NCI-H446 treated with DMSO at 0.1 percent for 48 hours (cell line): ENCODE measurements at places on chromosomes 2 and 18.

DNA sequence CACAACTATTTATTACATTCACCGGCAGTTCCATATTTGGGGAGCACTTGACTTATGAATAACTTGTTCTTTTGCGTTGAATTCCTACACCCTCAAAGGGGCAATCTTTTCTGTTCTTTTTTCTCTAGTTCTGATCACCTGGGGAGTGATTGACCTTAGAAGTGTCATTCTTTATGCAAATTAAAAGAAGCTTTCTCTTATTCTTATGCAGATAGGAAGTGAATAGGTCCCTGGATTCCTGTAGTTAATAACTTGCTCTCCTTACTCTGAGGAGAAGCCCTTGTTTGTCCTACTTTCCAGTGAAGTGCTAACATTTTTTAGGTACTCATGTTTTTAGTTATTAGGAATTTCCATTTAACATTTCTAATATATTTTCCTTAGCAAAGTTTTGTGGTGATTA lies 569.8 kb upstream of the LRRTM1 start:
- no peak for DNase-seq

DNA sequence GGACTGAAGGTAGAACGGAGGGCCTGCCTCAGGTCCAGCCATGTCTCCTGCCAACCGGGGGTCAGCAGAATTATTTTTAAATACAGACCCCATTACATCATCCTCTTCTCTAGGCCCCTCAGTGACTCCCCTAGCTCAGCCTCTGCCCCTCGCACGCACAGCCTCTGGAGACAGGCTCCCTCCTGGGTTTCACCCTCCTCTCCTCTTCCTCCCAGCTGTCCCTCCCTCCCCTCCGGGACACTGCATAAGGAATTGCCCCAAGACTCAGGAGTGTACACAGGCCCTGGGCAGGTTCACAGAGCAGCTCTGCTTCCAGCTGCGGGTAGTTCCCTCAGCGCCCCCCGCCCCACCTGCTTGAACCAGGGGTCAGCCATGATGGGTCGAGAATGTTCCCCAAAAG lies 520.2 kb upstream of the MYT1L start:
- DNase-seq = no peak

GRCh38 chr2:221205103-221205673 lies 366.9 kb downstream of the EPHA4 start:
- DNase-seq = peak; percentile 94

GRCh38 chr18:23573626-23574431 lies 12.5 kb downstream of the NPC1 start:
- DNase-seq = no peak

- no peak for DNase-seq
These were observed 184.7 kb downstream of the SMAD7 start for GRCh38 chr18:48766026-48766425.

DNA sequence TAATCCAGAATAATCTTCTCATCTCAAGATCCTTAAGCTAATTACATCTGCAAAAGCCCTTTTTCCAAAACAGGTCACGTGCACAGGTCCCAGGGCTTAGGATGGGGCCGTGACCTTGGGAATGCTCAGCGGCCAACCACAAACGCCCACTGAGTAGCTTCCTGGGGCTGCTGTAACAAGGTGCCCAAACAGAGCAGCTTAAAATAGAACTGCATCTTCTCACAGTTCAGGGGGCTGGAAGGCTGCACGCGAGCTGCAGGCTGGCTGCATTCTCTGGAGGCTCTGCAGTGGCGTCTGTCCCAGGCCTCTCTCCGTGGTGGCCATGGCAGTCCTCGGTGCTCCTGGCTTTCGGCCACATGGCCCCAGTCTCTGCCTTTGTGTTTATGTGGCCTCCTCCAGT lies 31.9 kb downstream of the ADI1 start:
- DNase-seq = no peak

GRCh38 chr2:70528276-70528675 lies 25.4 kb downstream of the TGFA start:
- DNase-seq = no peak

- no peak for DNase-seq
These were observed 39.7 kb upstream of the ACAA2 start for GRCh38 chr18:49853011-49853410.

GRCh38 chr2:37554155-37554510 lies 117.3 kb downstream of the CDC42EP3 start:
- no peak for DNase-seq
